IMR-90 (cell line): ENCODE measurements at places on chromosomes 2 and 18. TPM values are rescaled to one million over a fixed set of nuclear protein-coding genes. Genes with fewer than 3 reads are reported as not detected.

GRCh38 chr18:49846361-49846662 lies 33.0 kb upstream of the ACAA2 start:
- peak; percentile 35 for DNase-seq

GRCh38 chr2:101339266-101339880 lies 30.9 kb upstream of the RNF149 start:
- no peak for DNase-seq

DNA sequence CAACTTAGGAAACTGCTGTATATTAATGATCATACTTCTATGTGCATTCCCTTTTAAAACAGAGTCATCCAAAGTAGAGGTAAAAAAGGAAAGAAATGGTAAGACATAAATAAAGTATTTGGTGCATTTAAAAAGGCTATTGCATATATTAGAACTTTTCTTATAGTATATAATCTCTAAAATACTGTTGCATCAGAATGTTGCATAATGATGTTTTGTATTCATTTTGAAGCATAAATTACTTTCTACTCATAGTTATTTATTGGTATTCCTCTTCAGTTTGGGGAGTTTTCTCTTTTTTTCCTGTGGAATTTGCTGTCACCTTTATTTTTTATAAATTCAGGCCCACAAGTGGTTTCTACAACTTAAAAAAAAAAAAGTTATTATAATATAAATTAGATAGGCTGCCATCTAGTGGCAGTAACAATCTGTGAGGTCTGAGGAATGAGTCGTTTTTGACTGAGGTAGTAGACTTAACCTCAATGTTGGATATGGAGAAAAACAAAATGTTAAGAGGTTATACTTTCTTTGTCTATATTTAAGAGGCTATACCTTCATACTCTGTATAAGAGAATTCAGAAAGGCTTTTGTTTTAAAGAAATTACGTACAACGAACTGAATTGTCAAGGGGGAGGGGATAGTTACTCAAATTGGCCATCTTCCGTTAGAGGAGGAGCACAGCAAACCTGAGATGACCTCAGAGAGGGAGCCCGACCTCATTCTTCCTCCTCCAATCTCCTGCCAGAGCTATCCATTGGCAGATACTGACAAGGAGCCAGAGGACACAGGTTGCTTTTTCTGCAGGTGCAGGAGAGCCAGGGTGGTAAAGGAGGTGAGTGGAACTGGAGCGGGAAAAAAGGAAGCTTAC lies 23.8 kb downstream of the ANKAR start:
- peak; percentile 48 for DNase-seq

GRCh38 chr2:219513787-219514186 lies 495 bp upstream of the ASIC4 start:
- DNase-seq: no peak

GRCh38 chr2:162731917-162732804 lies 106.4 kb downstream of the KCNH7 start:
- no peak for DNase-seq

Gene SDC1
- 28.3 and 38.8 TPM in 2 replicates for polyA plus RNA-seq
